RWPE2 (cell line): ENCODE measurements at places on chromosomes 3 and 15.

DNA sequence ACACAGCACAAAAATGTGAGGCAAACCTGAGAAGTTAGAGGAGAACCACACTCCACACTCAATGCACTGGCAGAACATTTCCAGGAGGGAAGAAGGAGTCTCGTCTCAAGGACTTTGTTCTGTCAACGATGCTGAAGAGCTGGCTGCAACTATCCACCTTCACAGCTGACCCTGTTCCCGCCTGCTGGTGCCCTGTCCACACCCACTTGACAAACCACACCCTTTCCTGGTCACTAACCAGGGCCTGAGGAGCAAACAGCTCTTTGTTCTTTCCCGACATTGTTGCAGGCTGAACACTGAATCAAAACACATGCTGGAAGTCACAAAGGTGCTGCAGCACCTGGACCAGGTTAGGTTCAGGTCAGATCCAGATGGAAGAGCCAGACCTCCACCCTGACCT, 92.6 kb upstream of the ARRDC4 start:
- DNase-seq, result no peak

DNA sequence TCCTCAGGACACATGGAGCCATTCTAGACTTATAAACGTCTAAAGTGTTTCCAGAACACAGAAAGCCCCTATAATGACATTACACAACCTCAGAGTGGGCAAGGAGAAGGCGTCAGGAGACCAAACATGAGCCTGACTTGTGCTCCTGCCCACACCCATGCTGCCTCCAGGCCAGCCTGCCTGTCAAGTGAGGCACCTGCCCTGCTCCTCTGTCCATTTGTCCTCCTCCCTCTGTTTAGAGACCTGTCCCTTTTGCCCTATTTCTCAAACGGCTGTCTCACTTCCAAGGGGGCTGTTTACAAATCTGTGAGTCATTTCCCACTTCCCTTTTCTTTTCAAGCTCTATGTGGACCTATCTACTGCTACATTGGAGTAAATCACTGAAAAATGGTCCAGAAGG, 21.0 kb downstream of the ZDHHC3 start:
- no peak for DNase-seq

DNA sequence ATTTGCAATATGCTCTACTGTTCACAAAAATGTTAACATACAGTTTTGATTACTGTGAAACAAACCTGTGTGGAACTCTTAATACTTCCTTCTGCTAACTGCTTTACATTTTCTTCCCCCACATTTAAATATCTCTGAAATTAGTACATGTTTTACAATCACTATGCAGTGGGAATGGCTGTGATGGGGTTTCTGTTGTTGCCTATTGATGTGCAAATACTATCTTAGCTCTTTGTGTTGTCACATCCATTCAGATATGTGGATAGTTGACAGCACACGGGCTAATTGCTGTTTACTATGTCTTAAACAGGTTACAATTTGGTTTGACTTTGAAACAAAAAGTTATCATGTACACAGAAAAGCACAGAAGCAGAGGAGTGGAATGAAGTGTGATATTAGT, 95.8 kb upstream of the CCNL1 start:
- DNase-seq, result no peak

DNA sequence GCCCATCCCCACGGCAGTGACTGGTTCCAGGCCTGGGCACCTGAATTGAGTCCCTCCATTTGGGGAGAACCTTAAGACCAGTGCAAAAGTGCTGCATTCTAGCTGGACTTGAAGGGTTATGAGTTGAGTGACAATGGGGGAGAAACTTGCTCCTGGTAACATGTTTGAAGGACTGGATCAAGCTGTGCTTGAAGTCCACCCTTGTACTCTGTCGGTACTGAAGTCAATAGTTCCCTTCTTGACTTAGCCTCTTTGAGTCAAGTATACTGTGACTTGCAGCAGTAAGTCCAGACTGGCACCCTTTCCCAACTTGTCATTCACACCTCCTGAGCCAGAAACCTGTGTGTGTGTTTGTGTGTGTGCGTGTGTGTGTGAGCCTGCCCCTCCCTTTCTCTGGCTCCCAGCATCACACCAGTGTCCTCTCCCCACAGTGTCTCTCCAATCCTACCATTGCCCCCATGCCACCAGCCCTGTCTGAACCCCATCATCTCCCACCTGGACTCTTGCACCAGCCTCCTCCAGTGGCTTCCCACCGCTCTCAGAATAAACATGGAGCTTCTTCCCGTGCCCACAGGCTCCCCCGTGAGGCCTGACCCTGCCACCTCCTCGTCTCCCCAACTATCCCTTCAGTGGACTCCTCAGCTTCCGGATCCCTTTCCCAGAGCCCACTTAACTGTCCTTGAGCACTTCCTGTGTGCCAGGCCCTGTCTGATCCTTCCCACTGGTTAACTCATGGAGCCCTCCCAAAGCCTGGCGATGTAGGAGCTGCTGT, 10.2 kb upstream of the FBLN2 start:
- no peak for DNase-seq

DNA sequence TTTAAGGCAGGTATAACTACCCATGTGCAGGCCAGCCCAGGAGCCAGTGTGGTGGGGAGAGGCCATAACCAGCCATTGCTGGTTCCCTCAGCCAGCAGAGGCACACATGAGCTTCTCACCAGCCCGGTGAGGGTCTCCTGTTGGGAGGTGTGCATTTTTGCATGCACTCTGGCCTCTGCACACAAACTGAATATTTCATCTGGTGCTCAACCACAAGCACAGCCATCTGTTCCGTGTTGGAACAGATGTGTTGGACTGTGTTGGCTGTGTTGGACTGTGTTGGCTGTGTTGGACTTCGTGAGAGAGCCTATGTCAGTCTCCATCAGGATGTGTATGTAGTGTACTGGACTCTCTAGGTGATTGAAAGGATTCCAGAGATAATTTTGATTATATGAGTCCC, 67.2 kb downstream of the RPL39L start:
- no peak for DNase-seq

GRCh38 chr15:90013503-90013937, 12.4 kb downstream of the ZNF710 start:
- DNase-seq, result peak; percentile 9

GRCh38 chr3:71120012-71120411, 463.5 kb downstream of the FOXP1 start:
- no peak for DNase-seq

- no peak for DNase-seq
Observed at GRCh38 chr15:45670511-45670910, 35.7 kb downstream of the SQOR start.

DNA sequence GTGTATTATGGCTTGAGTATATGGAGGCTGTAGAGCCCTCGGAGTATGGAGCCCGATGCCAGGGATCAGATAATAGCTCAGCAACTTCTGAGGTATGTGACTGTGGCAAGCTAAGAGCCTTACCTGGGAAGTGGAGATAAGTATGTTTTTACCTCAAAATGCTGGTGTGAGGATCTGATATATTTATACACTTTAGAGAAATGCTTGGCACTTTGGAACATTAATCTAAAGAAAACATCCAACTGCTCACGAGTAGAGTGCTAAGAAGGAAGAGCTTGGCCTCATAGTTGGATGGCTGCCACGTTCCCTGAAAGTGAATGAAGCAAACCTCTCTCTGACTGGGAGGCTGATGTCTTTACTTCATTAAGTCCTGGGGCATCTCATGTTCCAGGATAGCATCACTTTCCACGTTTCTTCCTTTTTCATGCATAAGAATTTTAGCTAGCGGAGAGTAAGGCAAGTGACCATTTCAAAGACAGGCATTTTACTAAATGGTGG, 58.9 kb upstream of the GOLGA8J start:
- no peak for DNase-seq

- DNase-seq, result no peak
Observed at GRCh38 chr3:14933820-14934425, 13.5 kb upstream of the NR2C2 start.

GRCh38 chr3:153287017-153287416, 125.0 kb downstream of the RAP2B start:
- DNase-seq, result no peak

DNA sequence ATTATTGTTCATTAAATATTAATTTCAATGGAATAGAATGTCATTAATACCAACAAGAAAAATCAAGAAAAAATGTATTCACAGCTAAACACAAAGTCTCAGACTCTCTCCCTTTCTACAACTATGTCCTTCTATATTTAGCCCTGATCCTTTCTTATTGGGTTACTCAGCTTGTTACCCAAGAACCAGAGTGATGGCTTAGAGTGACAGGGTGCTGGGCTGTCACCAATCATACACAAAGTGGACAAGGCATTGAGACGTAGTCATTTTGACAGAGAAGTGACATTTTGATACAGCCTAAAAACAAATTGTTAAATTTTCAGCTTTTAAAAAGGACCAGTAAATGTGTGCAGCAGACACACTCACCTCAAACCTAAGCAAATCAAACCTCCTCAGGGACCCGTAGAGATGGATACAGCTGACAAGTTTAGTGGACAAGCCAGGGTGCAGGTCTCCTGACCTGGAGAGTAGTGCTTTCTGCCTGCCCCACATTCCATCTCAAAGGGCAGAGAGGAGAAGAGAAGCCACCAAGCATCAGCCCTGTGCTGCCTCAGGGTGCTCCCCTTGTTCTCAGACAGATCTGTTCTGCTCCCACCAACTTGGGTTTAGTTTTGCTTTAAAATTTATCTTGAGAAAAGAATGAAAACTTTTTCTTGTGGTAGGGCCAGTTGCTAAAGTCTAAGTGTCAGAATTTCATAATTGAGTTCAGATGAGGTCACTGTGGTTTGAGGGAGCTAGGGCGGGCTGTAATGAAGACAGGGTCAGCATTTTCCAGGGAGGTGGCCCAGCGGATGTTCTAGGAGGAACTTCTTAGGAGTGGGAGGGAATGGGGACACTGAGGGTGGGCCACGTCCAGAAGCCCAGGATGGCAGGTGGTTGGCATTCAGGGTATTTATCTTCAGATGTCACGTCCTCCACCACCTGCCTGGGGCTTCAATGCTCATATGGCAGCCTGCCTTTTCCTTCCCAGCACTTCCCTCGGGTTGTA, 136.5 kb upstream of the TBL1XR1 start:
- DNase-seq, result no peak

DNA sequence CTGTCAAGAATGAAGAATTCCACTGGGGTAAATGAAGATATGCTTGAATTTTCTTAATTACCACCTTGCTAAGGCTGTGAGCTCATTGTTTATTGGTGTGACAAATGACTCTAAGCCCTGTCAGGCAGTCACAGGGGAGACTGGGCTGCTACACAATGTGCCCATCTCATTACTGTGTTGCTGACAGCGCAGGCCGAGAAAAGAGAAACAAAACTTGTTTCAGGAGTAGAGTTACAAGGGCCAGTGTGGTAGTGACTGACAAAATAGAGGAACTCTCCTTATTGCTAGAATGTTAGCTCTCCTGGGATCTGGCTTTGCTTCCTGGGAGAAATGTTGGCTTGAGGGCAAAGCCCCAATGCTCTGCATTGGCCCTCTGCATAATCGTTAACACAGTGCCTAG, 130.4 kb upstream of the CRBN start:
- no peak for DNase-seq

DNA sequence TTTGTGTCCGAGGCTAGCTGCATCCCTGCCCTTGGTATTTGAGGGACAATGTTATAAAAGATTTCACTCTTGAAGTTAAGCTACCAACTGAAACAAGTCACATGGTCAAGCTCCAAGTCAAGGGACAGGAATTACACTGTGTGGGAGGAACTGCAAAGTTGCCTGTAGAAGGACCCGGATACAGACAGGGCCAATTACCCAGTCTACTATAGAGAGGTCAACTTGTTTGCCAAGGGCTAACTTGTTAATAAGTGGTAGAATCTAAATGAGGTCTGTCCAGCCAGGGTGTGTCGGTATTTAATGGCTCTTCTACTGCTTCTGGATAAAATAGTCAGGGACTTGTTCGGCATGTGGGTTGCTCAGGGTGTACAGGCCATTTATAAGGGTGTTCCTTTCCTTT, 55.7 kb downstream of the PTPRG start:
- DNase-seq, result no peak

- no peak for DNase-seq
Observed at GRCh38 chr15:63212050-63213004, 22.9 kb downstream of the RAB8B start.

DNA sequence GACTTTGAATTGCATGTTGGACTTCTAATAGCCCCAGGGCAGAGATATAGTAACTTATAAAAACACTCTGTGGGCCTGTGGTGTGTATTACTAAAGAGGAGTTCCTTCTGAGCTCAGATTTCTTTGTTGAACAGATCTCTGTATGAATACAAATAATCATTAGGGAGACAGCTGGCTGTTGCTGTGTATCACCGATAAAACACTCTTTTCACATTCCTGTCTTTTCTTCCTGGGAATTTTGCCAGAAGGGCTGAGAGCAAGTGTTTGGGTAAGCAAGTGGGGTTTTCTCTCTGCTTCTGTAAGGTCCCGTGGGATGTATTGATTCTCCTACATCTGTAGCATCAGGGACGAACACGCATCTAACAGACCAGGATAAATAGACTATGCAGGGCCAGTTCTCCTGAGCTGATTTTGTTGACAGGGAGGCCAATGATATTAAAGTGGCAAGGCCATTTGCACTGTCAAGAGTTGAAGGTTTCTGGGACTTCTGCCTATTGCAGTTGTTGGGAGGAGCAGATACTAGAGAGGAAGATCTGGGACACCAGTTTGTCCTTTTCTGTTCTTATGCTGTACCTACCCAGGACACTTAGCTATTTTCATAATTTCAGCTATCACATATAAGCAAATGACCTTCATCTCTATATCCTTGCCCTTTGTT, 225.9 kb upstream of the CD96 start:
- DNase-seq, result no peak

GRCh38 chr15:99409560-99409959, 156.2 kb upstream of the MEF2A start:
- DNase-seq, result no peak

DNA sequence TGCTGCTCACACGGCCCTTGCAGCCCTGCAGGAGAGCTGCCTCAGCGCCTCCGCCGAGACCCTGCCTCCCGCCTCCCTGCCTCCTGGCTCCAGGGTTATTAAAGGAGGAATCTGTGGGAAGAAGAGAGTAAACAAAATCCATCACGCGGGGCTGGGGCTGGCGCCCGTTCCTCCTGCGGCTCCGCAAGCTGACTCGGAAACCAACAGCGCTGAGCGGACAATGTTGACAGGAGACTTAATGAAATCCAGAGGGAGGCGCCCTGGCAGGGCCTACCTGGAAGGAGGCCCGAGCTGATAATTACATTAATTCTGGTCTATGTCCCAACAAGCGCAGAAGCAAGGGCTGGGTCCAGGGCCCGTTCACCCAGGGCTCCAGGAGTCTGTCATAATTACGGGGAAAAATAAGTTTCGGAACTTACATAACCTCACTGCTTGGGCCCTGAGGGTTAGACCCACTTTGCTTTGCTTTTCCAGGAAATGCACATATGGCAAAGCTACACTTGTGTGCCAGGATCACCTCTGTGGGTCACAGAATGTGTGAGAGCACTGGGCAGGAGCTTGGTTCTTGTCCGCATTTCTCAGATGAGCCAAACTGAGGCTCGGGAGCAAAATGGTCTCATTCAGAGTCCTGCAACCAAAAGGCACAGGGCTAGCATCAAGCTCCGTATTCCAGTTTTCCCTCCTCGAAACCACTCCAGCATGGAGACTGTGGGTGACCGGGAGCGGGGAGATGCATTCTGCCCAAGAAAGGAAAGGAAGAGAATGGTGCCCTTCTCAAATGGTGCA, 43.8 kb upstream of the SLC6A6 start:
- DNase-seq, result no peak
